ENCODE measurements at places on chromosomes 2 and 18. TPM values are rescaled to one million over a fixed set of nuclear protein-coding genes. Genes with fewer than 3 reads are reported as not detected.

DNA sequence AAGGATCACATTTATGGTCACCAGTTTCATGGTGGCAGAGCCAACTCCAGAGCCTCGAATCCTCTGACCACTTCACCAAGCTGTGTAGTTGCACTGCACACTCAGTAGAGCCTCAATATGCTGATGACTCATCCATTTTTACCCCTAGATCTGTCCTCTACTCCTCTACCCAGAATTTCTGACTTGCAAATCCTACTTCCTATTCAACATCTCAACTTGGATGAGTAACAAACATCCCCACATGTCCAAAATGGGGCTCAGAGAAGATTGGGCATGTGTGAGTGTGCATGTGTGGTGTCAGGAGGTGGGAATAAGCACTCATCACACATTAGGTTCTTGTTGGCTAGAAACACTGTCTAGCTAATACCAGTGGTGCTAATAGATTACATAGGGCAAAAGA lies 57.8 kb upstream of the IGFBP2 start:
- no peak overlapping the region for H3K27ac ChIP-seq
- no peak for DNase-seq

GRCh38 chr2:197113275-197113711 lies 186.8 kb upstream of the PGAP1 start:
- H3K27me3 ChIP-seq = no peaks in the 10 kb centered on the region
- H3K36me3 ChIP-seq = no peaks in the 10 kb centered on the region
- no peaks in the 10 kb centered on the region for H3K4me1 ChIP-seq
- DNase-seq = no peak
- H3K27ac ChIP-seq = no peak overlapping the region

GRCh38 chr2:226410247-226410835 lies 389.3 kb downstream of the IRS1 start:
- H3K27me3 ChIP-seq = no peaks in the 10 kb centered on the region
- no peak overlapping the region for H3K4me3 ChIP-seq
- no peaks in the 10 kb centered on the region for H3K36me3 ChIP-seq
- H3K4me1 ChIP-seq = peaks cover 19% of the 10 kb centered on the region
- H3K27ac ChIP-seq = no peak overlapping the region

GAL3ST2 gene
- 0.73 TPM for total RNA-seq

CDH19 gene
- total RNA-seq = not detected

GRCh38 chr2:236178890-236179235 lies 10.7 kb upstream of the GBX2 start:
- peaks cover 58% of the 10 kb centered on the region for H3K27me3 ChIP-seq
- no peak for DNase-seq
- H3K27ac ChIP-seq = no peak overlapping the region
- peaks cover 44% of the 10 kb centered on the region for H3K4me1 ChIP-seq

B3GNT2 gene
- total RNA-seq = 32.2 TPM

GRCh38 chr2:85678377-85678776 lies 10.4 kb upstream of the SFTPB start:
- DNase-seq = no peak
- H3K27ac ChIP-seq = no peak overlapping the region
- H3K36me3 ChIP-seq = no peaks in the 10 kb centered on the region
- H3K4me3 ChIP-seq = no peak overlapping the region
- H3K4me1 ChIP-seq = peaks cover 18% of the 10 kb centered on the region

GRCh38 chr18:67385455-67385854 lies 131.1 kb downstream of the DSEL start:
- peaks cover 3% of the 10 kb centered on the region for H3K4me1 ChIP-seq
- no peaks in the 10 kb centered on the region for H3K36me3 ChIP-seq
- H3K27ac ChIP-seq = no peak overlapping the region
- DNase-seq = no peak
- no peak overlapping the region for H3K4me3 ChIP-seq

CCL20 gene
- total RNA-seq = not detected

ADAM23 gene
- 24.3 TPM for total RNA-seq

GRCh38 chr18:22822841-22823508 lies 110.2 kb upstream of the RBBP8 start:
- no peaks in the 10 kb centered on the region for H3K27me3 ChIP-seq
- H3K4me3 ChIP-seq = no peak overlapping the region
- H3K36me3 ChIP-seq = no peaks in the 10 kb centered on the region
- peaks cover 2% of the 10 kb centered on the region for H3K4me1 ChIP-seq

- no peak for DNase-seq
- H3K27ac ChIP-seq = no peak overlapping the region
- H3K27me3 ChIP-seq = no peaks in the 10 kb centered on the region
Observed at GRCh38 chr18:32258558-32259204, 68.8 kb downstream of the MEP1B start.

CAVIN2 gene
- 0.14 TPM for total RNA-seq

DNA sequence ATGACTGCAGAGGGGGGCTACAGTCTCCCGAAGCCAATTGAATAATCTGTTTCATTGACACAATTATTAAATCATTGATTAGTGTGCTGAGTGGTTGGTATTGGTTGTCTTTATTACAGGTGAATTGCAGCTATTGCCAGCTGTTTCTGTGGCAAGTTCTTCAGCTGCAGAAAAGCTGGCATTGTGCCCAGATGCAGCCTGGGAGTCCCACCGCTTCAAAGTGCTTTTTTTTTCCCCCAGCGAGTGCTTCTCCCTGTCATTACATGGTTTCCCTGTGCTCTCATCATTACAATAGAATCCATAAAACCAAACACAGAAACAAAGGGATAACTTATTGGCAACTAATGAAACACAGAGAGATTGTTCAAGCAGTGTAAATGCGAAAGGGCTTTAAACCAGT lies 164.7 kb downstream of the GRB14 start:
- no peaks in the 10 kb centered on the region for H3K36me3 ChIP-seq
- no peak overlapping the region for H3K27ac ChIP-seq
- no peaks in the 10 kb centered on the region for H3K27me3 ChIP-seq
- peaks cover 57% of the 10 kb centered on the region for H3K4me1 ChIP-seq
- no peak overlapping the region for H3K4me3 ChIP-seq

TRABD2A gene
- 7.5 TPM for total RNA-seq

- H3K27ac ChIP-seq = peak overlapping the region; percentile 83
- H3K27me3 ChIP-seq = no peaks in the 10 kb centered on the region
- no peak overlapping the region for H3K4me3 ChIP-seq
- H3K36me3 ChIP-seq = no peaks in the 10 kb centered on the region
- H3K4me1 ChIP-seq = peaks cover 39% of the 10 kb centered on the region
Observed at GRCh38 chr18:43847164-43848091, 570.1 kb upstream of the SYT4 start.

LHCGR gene
- 0.31 TPM for total RNA-seq

C2orf72 gene
- 1.3 TPM for total RNA-seq

ITPRIPL1 gene
- total RNA-seq = 17.3 TPM

CPO gene
- 0.46 TPM for total RNA-seq

DNA sequence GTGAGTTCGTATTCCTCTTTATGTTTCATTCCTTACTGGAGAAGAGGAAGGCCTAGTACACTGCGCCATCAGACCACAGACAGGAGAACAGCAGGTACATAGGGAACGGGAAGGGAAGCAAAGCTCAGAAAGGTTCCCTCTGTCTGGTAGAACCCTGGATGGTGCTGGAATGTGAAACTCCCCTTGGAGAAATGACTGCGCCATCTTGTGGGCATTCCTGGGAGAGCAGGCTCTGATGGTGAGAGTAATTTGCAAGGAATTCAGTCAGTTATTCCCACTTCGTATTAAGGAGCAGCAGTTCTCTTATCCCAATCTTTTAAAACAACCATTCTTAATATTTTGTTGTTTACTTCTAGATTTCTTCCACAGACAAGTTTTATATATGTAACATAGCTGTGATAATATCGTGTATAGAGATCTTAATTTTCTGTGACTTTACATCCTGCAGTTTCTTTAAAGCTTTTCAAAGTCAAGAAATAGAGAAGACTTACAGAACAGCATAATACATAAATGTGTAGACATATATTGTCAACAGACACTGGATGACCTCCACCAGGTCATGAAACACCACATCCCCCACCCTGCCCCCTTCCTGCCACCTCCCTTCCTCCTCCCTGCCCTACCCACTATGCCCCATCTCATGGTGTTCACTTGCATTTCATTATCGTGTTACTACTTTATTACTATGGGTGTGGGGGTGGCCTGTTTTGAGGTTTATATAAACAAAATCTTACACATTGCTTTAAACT lies 83.9 kb downstream of the ARHGEF4 start:
- H3K4me3 ChIP-seq = no peak overlapping the region
- peak; percentile 92 for DNase-seq
- no peak overlapping the region for H3K27ac ChIP-seq
- peaks cover 16% of the 10 kb centered on the region for H3K4me1 ChIP-seq
- no peaks in the 10 kb centered on the region for H3K27me3 ChIP-seq
- peaks cover 9% of the 10 kb centered on the region for H3K36me3 ChIP-seq

DNA sequence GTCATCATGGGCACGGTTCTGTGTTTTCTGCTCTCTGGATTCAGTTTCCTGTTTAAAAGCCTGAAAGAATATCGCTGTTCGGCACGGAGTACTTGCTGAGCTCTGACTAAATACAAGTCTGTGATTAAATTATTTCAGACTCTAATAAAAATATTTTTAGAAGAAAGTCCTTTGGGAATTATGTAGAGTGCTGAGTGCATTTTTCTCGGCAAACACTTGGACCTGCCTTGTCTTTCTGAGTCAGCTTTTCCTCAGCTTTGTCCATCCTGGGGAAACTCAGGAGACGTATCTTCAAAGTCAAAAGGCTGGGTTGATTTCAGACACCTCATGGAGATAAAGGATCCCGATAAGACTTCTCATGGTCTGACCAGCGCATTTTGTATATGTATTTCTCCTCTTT lies 45.9 kb downstream of the IL1R2 start:
- peaks cover 3% of the 10 kb centered on the region for H3K27me3 ChIP-seq
- peaks cover 15% of the 10 kb centered on the region for H3K4me1 ChIP-seq
- no peak overlapping the region for H3K27ac ChIP-seq
- no peak overlapping the region for H3K4me3 ChIP-seq
- H3K36me3 ChIP-seq = no peaks in the 10 kb centered on the region
- DNase-seq = no peak

- H3K27me3 ChIP-seq = peaks cover 26% of the 10 kb centered on the region
- H3K4me1 ChIP-seq = peaks cover 18% of the 10 kb centered on the region
- H3K4me3 ChIP-seq = no peak overlapping the region
- no peak overlapping the region for H3K27ac ChIP-seq
Observed at GRCh38 chr2:25379535-25379934, 37.8 kb upstream of the DNMT3A start.

- no peaks in the 10 kb centered on the region for H3K36me3 ChIP-seq
- H3K4me3 ChIP-seq = no peak overlapping the region
- no peak overlapping the region for H3K27ac ChIP-seq
- no peak for DNase-seq
- no peaks in the 10 kb centered on the region for H3K27me3 ChIP-seq
Observed at GRCh38 chr18:77077941-77078689, 54.5 kb downstream of the MBP start.

DNA sequence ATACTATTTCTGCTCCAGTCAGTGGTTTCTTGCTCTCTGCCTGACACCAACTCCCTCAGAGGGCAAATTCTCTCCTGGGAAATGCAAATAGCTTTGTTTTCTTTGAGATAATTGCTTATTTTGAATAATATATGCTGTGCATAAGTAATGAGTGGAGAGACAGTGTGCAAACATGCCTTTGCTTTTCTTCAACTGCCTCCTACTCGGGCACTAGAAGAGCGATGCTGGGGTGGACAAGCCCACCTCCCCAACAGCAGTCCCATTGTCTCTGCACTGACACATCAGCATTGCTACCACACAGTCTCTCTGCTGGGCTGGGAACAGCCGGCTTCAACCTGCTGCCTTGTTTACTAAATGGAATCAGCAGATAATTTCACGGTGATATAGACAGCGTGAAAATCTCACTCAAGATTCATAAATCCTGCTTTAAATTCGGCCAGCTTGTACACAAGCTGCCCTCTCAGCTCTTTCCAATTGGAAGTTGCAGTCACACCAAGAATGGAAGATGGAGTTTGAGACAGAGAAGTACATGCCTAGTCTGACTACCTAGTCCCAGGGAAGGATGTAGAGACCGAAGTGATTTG lies 694.5 kb downstream of the TDRD15 start:
- H3K4me1 ChIP-seq = peaks cover 33% of the 10 kb centered on the region
- H3K27ac ChIP-seq = peak overlapping the region; percentile 88
- no peak for DNase-seq
- no peaks in the 10 kb centered on the region for H3K27me3 ChIP-seq

- DNase-seq = no peak
- H3K4me1 ChIP-seq = peaks cover 23% of the 10 kb centered on the region
- H3K36me3 ChIP-seq = no peaks in the 10 kb centered on the region
- H3K4me3 ChIP-seq = no peak overlapping the region
- H3K27me3 ChIP-seq = no peaks in the 10 kb centered on the region
- H3K27ac ChIP-seq = no peak overlapping the region
Observed at GRCh38 chr2:133676392-133677130, 108.3 kb upstream of the NCKAP5 start.

DNA sequence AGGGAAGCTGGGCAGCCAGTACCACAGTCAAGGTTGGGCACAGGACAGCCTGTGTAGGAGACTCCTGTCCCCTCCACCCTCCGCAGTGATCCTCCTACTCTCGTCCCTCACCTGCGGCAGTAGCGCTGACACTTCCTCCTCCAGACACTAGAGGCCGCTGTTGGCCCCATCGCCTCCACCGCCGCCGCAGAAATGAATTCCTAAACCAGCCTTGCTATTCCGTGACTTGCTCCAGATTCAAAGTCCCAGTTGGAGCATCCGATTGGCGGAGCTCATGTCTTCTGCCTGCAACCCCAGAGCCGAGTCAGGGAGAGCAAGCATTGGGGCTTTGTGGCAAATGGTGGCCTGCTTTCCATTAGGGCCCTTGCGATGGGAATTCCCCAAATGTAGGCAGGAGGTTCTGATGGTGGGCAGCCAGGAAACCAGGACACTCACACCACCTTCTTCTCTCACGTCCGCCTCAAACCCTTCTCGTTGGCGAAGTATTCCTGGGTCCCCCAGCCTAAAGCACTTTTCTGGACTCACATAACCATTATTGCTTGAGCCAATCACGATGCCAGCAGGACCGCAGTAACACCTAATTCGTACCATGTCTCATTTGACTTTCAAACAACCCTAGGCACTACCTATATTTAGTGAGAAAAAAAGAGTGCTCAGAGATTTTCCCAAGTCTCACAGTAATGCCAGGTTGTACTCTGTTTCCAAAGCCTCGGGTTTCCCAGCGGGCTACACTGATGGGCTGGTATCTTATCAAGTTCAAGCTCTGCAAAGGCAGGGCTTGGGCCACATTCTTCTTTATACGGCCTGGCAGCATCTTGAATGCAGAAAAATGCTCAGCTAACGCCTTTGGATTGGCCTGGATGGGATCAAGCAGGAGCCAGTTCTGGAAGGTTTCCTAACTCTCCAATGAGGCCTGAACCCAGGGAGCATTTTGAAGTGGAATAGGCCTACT lies 1.2 kb upstream of the DNAJB2 start:
- peak overlapping the region; percentile 70 for H3K4me3 ChIP-seq
- peaks cover 3% of the 10 kb centered on the region for H3K36me3 ChIP-seq
- peaks cover 32% of the 10 kb centered on the region for H3K4me1 ChIP-seq
- peaks cover 9% of the 10 kb centered on the region for H3K27me3 ChIP-seq

DNA sequence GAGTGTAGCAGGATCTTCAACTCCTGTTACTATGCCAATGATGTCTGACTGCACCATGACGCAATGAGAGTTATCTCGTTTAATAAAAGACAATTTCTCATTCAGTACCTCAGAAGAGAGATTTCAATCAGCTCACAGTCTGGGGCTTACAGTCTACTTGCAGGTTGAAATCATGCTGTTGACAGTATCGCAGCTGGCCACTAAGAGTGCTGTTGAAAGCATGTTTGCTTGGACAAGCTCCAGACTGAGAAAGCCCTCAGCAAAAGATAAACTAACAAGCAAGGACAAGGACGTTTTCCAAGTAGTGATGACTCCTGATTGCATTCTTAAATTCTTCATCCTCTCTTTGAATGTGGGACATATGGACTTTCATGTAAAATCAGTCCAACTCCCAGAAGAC lies 145.2 kb upstream of the SYT4 start:
- H3K27me3 ChIP-seq = no peaks in the 10 kb centered on the region
- no peak overlapping the region for H3K27ac ChIP-seq
- no peak overlapping the region for H3K4me3 ChIP-seq
- H3K36me3 ChIP-seq = peaks cover 15% of the 10 kb centered on the region
- H3K4me1 ChIP-seq = peaks cover 11% of the 10 kb centered on the region
- DNase-seq = peak; percentile 21
